Activated CD4-positive, alpha-beta T cell treated with anti-CD3 and anti-CD28 coated beads for 36 hours (primary cell): ENCODE measurements at places on chromosomes 16 and 17. TPM values are rescaled to one million over a fixed set of nuclear protein-coding genes. Genes with fewer than 3 reads are reported as not detected.

- DNase-seq, result peak; percentile 53
Measured at GRCh38 chr16:25707982-25708583, 16.3 kb downstream of the HS3ST4 start.

DNA sequence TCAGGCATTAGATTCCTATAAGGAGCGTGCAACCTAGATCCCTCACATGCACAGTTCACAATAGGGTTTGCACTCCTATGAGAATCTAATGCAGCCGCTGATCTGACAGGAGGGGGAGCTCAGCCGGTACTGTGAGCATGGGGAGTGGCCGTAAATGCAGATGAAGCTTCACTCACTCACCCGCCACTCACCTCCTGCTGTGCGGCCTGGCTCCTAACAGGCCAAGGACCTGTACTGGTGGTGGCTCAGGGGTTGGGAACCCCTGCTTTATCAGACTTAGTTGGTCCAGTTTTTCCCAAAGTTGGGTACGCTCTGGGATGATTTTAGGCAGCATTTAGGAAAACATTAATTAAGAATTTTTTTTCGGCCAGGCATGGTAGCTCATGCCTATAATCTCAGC, 103.8 kb downstream of the MARF1 start:
- no peak for DNase-seq

DNA sequence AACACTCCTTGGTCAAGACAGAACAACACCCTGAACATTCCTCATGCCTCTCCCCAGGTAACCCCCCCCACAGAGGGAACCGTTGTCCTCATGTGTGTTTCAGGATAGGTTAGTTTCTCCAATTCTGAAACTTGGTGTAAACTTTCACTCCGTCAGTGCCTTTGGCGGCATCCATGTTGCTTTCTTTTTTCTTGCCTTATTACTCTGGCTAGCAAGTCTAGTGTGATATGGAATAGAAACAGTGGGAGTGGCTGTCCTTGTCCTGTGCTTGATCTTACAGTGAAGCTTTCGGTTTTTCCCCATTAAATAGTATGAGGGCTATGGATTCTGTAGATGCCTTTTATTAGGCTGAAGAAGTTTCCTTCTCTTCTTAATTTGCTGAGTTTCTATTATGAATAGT, 35.7 kb upstream of the GNG13 start:
- no peak for DNase-seq

- DNase-seq, result no peak
Measured at GRCh38 chr17:30503558-30503957, 26.4 kb downstream of the GOSR1 start.

GRCh38 chr16:52191531-52192134, 355.3 kb downstream of the TOX3 start:
- peak; percentile 69 for DNase-seq

DNA sequence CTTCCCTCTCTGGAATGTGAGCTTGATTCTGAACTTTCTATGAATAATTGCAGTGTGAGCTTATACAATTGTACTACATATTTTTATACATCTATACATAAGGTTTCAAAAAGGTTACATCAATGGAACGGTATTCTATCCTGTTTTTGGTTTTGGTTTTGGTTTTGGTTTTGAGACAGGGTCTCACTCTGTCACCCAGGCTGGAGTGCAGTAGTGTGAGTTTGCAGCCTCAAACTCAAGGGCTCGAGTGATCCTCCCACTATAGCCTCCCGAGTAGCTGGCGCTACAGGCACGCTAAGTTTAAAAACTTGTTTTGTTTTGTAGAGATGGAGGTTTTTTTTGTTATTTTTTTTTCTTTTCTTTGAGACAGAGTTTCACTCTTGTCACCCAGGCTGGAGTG, 1.1 kb downstream of the CTRB1 start:
- peak; percentile 58 for DNase-seq

DNA sequence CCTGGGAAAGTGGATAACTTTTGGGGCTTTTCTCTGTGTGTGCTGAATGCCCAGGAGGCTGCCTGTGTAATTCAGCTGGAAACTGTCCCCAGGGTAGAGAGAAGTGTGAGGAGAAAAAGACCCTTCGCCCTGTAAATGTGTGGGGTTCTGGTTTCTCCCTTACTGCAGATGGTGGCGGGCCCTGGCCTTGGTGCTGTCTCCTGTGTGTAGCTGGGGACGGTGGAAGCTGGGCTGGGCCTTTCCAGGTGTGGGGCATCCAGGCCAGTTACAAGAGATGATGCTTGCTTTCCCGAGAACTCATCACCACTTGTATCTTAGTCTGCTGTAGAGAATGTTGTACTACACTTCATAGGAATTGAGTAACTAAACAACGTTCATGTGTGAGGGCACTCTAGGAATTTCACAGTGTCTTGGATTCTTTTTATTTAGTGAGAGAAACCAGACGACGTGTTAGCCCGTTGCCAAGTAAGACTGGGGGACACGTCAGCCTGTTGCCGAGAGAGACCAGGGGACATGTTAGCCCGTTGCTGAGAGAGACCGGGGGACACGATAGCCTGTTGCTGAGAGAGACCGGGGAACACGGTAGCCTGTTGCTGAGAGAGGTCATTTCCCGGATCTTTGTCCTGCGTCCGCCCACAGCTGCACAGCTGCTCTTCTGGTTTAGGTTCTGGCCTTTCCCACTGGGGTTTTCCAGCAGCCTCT, 43.1 kb downstream of the TBCD start:
- no peak for DNase-seq

DNA sequence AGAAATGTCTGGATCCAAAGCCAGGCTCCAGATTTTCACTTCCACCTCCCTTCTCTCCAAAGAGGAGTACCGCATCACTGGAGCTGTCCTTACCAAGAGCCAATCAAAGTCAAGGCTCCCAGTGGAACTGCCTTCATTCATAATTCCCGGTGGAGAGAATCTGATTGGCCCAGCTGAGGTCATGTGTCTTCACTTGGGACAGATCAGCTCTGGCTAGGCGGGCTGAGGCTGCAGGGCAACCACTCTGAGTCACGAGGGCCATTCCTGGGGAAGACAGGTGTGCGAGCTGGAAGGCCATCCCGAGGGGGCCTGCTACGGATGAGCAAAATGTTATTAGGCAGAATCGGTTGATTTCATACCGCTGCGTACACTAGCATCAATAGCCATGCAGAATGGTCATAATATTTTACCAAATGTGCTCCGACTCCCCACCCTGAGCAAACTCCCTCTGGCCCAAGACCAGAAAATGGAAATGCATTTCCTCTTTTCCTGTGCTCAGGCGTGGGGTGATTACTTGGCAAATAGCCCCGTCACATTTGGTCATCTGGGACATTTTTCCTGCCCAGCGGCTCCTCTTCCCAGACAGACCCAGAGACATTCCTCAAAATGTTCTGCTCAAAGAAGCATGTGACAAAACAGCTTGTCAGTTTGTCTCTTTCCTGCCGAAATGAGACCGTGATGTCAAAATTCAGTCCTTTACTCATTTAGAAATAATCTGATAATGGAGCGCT, 111.1 kb downstream of the AIPL1 start:
- no peak for DNase-seq

DNA sequence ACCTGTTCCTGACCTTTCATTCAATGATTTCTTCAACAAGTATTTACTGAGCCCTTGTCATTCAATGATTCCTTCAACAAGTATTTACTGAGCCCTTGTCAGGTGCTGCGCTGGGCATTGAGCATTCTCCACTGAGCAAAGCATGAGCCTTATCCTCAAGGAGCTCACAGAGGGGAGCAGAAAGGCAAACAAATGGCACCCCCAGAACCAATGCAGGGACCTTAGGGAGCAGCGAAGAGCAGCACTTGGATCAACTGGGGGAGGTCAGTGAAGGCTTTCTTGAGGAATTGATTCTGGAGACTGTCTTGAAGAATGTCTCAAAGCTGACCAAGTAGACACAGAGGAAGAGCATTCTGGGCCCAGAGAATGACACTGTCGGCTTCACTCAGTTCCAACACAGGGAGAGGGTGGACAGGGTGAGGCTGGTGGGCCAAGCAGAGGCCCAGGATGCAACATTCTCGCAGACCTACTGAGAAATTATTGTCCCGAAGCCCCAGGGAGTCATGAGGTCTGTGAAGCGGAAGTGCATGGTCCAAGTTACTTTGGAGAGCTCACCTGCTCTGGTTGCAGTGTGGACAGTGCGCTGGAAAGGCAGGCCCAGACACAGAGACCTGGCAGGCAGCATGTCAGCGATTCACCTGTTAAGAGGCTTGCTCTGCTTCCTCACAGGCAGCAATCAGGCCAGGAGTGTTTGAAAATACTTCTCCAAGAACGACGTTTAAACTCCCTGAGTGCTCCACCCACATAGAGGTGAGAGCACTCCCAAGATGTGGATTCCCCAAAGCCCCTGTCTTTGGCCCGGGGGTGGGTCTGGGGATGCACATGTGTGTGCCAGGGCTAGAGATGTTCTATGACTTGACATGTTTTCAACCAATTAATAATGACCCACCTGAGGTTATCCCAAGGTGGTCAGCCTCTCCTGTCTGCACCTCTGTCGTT, 3.2 kb upstream of the MPO start:
- no peak for DNase-seq

DNA sequence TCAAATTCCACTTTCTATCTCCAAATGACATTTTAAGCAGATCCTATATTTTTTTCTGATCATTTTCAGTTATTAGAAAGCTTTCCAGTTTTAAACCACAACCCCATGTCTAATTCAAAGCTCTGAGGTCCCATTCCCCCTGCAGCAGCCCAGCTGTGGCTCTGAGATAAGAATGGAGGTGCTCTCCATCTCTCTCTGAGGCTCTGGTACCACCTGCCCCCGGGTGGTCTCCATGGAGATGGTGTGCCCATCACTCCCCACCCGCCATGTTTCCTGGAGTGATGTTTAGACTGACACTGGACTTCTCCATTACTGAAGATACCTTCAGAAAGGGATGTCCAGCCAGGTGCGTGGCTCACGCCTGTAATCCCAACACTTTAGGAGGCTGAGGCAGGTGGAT, 68.1 kb upstream of the SEC14L1 start:
- DNase-seq, result no peak

GRCh38 chr17:29189355-29189754, 9.2 kb upstream of the MYO18A start:
- no peak for DNase-seq

DNA sequence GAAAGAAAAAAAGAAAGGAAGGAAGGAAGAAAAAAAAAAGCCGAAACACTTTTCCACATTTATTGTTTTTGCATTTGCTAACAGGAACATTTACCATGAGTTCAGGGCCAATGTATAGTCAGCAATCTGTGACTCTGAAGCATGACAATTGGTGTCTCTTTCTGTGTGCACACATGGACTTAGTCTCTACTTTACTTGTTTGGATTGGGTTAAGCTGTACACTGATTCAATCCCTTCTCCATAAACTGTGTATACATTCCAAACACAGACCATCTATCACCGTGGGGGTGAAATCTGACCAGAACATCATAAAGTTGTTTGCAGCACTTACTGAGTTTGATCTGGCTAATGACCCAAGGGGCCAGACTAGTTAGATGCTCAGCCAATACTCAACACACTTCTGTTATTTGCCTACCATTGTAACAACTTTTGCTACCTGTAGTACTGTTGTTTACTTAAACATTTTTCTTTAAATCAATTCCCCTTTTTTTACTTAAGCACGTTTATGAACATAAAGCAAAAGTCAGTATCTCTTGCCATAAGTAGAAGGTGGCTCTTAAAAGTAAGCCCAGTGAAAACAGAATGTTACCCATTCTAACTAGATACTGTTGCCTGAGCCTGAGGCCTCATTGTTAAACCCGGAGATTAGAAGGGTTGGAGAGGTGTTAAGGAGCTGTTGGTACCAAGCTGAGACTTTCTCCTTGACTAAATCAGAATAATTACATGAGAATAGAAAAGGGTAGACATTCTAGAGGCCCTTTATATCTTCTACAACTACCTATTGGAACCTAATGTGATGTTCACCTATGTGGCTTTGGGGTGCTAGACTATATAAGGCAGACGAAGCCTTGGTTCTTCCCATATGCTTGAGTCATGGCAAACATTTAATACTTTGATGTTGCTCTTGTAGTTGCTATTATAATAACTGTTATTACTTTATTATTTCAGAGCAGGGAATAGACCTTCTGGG, 41.8 kb downstream of the SCNN1B start:
- no peak for DNase-seq

- no peak for DNase-seq
Measured at GRCh38 chr17:64466019-64466735, 17.3 kb downstream of the MILR1 start.

GRCh38 chr17:71970312-71970711, 150.5 kb upstream of the SOX9 start:
- no peak for DNase-seq

- no peak for DNase-seq
Measured at GRCh38 chr17:61440697-61441096, 11.5 kb upstream of the TBX4 start.

DNA sequence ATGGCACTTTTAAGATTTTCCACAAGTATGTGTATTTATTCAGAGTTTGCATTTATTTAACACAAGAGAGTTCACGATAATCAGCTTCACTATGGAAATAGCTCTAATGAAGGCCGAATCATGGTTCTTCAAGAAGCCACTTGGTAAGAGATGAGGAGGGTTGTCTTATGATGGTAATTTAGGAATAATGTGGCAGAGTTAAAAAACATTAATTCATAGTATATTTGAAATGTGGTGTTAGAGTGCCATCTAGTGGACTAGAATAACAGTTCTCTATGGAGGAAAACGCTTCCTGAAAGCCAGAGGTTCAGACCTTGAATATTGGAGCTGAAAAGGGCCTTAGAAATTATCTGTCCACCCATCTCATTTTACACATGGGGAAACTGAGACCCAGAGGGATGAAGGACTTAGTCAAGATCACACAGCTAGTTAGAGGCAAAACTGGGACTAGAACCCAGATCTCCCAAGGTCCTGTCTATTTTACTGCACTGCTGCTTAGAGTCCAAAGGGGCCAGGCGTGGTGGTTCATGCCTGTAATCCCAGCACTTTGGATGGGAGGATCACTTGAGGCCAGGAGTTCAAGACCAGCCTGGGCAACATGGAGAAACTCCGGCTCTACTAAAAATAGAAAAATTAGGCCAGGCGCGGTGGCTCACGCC, 33.8 kb upstream of the KPNB1 start:
- no peak for DNase-seq

DNA sequence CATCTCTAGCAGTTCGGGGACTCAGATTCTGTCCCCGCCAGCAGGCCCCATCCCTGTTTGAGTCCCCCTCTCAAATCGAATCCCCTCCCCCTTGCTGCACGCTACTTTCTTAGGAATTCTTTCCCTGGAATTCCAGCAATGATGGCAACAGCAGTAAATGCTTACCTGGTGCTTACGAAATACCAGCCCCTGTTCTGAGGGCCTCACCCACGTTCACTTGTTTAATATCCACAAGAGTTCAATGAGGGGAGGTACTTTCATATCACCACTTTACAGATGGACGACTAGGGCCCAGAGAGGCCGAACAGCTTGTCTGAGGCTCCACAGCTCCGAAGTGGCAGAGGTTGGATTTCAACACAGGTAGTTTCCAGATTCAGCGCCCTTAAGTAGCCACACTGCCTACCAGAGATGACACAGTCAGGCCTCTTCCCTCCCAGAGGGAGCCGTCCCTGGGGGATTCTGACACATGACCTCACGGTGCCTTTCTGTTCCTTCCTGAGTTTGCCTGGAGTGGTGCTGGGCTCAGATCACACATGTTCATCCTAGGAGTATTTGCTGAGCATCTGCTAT, 120.7 kb upstream of the GSE1 start:
- DNase-seq, result no peak

The INCA1 gene
- 0.28 TPM for total RNA-seq

The KIFC3 gene
- 0.32 TPM for total RNA-seq

The ARHGDIG gene
- total RNA-seq, result not detected

The C17orf50 gene
- total RNA-seq, result not detected

The HSPB9 gene
- total RNA-seq, result 0.09 TPM

The NHLRC4 gene
- 0.87 TPM for total RNA-seq

The FAM20A gene
- total RNA-seq, result not detected

The GLIS2 gene
- total RNA-seq, result 0.30 TPM

The SLC38A8 gene
- total RNA-seq, result not detected

The PRSS27 gene
- 2.3 TPM for total RNA-seq

The EME1 gene
- total RNA-seq, result 40.8 TPM

The RNF112 gene
- total RNA-seq, result 0.26 TPM

The CHST6 gene
- not detected for total RNA-seq
